Activated naive CD4-positive, alpha-beta T cell (primary cell): ENCODE measurements at places on chromosomes 16 and 17.

- no peak for DNase-seq
Measured at GRCh38 chr17:5194346-5194745, 2.7 kb upstream of the ZNF594 start.

DNA sequence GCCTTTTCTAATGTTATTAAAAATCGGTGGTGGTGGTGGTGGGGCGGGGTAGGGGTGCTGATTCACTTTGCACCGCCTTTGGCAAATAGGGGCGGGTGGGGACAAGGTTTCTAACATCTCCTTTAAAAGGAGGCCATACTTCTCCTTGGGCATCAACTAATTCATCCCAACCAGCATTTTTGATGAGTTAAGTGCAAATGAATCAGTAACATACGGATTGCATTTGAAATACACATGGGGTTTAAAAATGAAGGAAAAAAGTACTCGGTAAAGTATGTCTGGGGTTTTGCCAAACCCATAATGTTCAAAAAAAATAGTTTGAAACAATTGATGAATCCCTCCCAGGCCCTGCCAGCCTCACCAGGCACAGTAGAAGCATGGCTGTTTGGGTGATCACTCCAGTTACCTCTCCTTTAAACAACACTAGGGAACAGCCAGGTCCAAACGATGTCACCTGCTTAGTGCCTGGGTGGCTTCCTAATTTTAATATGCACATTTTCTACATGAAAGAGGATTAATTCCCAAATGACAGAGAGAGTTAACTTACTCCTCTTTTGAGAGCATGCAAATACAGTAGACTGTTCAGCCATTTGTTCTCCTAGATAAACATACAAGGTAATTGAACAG lies 107.2 kb downstream of the ANKFN1 start:
- DNase-seq, result no peak

GRCh38 chr17:29585080-29585751 lies 4.2 kb downstream of the GIT1 start:
- DNase-seq, result peak; percentile 22

GRCh38 chr17:81821603-81822311 lies 11.3 kb downstream of the MCRIP1 start:
- DNase-seq, result no peak

GRCh38 chr17:50531428-50532025 lies 1.0 kb upstream of the EPN3 start:
- DNase-seq, result no peak

DNA sequence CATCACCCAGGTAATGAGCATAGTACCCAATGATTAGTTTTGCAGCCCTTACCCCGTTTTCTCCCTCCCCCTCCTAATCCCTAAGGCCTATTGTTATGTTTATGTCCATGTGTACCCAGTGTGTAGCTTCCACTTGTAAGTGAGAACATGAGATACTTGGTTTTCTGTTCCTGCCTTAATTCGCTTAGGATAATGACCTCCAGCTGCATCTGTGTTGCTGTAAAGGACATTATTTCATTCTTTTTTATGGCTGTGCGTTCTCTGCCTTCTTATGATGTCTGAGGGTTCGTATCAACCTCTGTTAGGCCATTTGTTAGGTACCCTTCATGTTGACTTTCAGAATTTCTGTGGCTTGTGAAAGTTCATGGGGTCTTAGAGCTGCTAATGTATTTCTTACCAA lies 31.0 kb downstream of the CTCF start:
- DNase-seq, result no peak

- DNase-seq, result no peak
Measured at GRCh38 chr16:23068079-23068736, 81.0 kb downstream of the USP31 start.

DNA sequence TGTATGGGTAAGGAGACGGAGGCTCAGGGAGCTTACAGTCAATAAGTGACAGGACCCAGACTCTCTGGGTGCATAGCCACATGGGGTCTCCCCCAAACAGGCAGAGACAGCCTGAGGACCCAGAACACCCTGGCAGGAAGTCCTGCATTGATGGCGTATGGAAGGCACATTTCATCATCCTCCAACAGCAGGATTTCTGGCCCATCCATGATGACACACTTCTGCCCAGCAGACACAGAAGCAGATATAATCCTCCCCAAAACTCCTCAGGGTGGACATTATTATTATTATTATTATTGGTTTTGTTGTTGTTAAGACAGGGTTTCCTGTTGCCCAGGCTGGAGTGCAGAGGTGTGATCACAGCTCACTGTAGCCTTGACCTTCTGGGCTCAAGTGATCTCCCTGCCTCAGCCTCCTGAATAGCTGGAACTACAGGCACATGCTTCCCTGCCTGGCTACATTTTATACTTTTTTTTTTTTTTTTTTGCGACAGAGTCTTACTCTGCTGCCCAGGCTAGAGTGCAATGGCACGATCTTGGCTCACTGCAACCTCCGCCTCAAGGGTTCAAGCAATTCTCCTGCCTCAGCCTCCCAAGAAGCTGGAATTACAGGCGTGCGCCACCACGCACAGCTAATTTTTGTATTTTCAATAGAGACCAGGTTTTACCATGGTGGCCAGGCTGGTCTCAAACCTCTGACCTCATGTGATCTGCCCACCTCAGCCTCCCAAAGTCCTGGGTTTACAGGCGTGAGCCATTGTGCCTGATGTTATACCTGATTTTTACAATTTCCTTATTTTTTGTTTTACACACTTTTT lies 6.8 kb upstream of the HROB start:
- DNase-seq, result no peak

DNA sequence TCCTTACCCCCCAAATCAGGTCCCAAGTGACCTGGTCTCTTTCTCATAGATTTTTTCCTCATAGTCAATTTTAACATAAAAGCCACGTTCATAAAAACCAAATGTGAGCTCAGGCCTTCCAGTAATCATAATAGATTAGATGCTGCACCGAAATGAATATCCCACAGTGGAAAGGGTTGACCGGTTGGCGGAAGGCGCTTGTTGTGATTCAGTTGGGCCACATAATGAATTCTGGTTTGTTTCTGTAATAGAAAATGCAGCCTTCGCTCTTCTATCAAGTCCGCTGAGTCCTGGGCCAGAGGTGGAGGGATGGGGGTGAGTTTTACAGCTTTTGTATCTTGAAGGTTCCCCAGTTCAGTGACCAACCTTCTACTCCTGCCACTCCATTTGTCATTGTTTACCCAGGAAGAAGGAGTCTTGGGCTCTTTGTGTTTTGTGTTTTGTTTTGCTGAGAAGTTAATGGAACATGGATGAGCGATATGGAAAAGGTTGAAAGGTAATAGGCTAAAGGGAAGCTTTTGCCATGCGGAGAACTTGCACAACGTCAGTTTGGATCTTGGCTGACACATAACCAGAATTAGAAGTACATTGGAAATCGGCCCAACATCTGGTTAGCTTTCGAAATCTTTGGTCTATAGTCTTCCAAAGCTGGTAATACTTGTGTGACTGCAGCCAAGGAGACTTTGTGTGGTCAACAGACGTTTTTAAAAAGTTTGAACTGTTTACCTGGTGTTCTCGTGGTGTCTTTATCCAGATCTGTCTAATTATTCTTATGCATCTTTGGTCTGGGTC lies 89.5 kb downstream of the CLEC16A start:
- DNase-seq, result no peak

DNA sequence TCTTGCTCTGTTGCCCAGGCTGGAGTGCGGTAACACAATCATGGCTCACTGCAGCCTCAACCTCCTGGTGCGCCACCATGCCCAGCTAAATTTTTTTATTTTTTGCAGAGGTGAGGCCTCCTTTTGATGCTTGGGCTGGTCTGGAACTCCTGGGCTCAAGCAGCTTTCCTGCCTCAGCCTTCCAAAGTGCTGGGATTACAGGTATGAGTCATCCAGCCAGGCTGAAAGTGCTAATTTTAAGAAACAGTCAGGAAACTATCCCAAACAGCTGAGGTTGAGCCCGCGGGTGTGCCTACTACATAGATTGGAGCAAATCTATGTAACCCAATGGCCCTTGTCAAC lies 738 bp upstream of the XPO6 start:
- DNase-seq, result no peak

GRCh38 chr17:59145571-59146096 lies 9.4 kb downstream of the SKA2 start:
- DNase-seq, result no peak

GRCh38 chr16:12677502-12677901 lies 126.2 kb downstream of the CPPED1 start:
- no peak for DNase-seq

- peak; percentile 86 for DNase-seq
Measured at GRCh38 chr16:89115216-89115861, 21.7 kb downstream of the ACSF3 start.

DNA sequence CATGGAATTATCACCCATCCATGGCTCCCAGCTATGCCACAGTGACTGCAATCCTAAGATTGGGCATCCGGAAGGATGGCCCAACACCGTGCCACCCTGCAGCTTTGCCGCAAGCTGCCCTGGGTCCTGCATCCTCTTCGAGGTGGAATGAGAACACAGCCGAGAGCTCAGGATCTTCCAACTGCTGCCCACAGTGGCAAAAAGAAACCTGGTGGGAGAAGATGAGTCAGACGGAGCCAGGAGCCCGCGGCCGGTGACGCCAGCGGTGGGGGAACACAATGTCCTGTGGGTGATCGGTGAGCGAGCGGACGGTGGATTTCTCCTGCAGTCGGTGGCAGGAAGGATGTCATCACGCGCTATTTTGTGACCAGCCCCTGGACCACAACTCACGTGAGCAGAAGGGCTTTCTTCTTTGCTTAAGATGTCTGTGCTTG lies 20.1 kb downstream of the CD7 start:
- DNase-seq, result peak; percentile 56

DNA sequence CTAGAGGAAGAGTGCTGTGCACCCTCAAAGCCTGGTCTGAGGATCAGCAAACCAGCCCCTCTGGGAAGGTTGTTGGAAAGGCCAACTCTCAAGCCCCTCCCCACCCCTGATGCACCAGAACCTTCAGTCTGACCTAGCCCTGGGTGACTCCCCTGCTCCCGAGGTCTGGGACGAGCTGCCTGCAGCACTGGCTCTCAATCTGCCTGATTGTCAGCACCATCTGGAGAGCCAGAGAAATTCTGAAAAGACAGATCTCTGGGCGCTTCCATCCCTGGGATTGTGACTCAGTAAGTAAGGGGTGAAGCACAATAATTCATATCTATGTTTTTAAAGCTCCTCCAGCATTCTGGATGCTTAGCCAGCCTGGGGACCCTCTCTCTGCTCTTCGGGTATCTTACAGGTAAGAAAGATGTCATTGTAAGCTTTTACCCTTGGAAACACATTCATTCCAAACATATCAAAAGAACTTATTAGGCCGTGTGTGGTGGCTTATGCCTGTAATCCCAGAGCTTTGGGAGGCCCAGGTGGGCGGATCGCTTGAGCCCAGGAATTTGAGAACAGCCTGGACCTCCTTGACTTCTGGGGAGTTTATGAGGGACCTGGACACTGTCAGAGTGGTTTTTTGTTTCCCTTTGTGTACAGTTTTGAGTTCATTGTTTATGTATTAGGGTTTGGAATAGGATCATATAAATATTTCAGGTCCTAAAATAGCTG lies 147.5 kb downstream of the KCNJ12 start:
- no peak for DNase-seq

DNA sequence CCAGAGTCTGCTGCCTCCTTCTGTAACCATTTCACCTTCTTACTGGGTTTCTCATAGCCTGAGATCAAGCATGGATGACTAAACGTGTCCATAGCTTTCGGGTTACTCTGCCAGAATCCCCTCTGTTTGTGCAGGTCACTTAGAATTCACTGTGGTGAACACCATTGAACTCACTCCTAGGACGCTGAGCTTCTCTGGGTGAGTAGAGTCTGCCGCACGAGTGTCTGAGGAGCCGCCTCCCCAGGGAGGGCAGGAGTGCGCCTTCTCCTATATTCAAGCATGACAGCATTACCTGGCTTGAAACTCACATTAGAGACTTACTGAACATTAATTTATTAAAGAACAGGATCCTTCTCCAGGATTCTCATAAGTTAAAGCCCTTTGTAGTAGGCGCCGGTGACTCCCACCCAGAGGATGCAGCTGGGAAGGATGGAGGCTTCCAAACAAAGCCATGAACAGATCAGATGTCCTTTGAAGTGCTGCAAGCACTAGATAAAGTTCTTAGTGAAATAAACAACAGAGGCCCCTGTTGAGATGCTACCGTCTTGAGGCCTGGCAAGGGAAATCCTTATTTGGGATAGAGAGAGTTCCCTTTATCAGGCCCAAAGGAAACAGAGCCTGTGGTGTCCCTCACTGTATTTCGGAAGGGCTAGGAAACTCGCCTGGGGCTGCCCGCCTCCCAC lies 144.6 kb upstream of the PLCG2 start:
- DNase-seq, result no peak

GRCh38 chr17:17367931-17368330 lies 64.8 kb downstream of the NT5M start:
- no peak for DNase-seq

DNA sequence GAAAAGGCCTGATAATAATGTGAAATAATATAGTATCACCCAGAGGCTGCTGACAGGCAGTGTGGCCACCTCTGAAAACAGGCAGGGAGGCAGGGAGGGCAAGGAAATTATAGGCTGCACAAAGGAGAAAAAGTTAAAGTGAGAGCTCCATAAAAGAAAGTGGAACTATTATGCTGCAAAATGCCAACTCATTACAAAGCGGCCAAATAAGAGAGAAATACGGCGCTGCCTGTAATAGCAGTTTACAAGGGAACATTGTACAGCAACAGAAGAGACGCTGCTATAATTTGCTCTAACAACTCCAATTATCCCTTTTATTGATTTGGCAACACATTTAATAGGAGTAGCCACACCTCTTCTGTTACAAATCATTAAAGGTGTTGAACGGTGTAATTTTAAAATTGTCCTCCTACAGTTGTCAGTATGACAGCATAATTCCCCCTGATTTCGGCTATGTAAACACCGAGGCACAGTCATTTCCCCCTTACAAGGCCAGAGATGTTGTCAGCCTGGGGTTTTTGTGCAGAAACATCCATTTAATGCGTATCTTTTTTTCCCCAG lies 120.3 kb downstream of the MRM1 start:
- no peak for DNase-seq

- DNase-seq, result peak; percentile 21
Measured at GRCh38 chr16:11668623-11669379, 546 bp downstream of the SNN start.

DNA sequence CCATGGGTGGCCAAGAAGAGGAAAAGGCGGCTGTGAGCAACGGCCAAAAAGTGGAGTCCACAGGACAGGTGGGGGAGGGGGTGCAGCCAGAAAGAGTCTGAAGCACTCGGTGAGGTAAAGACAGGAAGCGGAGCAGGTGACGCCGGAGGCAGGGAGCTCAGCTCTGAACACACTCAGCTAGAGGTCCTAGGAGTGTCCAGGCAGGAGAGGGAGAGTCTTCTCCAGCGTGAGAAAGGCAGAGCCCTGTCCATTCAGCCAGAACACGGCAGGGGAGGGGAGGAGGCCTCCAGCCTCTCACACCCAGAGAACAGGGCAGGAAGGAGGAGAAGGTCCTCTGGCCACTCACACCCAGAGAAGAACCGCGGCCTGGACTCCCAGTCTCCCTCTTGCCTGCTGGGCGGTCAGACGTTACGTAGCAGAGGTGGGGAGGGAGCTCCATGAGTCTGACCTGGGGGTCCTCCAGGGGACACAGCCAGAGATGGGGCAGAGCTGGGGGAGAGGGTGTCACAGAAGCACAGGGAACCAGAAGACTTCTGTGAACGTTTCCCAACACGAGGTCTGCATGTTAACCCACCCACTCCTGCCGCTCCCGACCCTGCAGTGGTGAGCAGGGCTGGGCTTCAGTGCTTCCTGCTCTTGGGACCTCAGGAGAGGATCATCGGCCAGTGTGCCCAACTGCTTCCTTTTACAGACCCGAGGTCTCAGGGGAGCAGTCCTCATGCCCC lies 89.2 kb downstream of the ABR start:
- DNase-seq, result no peak

GRCh38 chr17:33234233-33234632 lies 58.9 kb downstream of the ASIC2 start:
- DNase-seq, result no peak

GRCh38 chr16:15983898-15984297 lies 34.5 kb downstream of the ABCC1 start:
- DNase-seq, result no peak
